ENCODE measurements at places on chromosomes 1 and 21.

DNA sequence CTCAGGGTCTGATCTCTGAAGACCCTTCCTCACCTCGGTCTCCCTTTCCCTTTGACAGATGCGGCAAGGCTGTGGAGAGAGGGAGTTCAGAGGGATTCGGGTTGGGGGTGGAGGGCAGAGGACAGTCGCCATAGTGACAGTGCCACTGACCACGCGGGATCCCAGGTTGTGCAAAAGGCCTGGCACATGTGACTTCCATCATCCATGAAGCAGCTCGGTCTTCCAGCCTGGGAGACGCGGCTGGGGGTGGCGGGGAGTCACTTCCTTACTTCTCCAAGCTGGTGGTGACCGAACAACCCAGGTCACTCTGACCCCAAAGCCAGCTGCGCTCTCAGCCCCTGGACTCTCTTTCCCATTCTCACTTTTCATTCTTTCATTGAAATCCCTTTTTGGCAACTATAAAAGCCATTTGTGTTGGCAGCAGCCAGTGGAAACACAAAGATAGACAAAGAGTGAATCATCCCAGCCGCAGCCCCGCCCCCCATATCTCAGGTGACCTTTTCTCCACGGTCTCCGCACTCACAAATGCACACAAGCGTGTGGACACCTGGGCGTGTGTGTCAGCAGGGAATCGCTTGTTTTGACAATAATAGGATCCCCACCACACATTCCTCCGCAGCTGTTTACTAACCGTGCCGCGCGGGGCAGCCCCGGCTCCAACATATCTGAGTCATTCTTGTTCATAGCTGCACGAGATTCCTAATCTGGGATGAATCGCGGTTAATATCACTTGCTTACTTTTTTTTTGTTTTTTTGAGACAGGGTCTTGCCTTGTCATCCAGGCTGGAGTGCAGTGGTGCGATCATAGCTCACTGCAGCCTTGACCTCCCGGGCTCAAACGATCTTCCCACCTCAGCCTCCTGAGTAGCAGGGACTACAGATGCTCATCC is 68.3 kb downstream of the DHRS3 start:
- peak; percentile 47 for DNase-seq

GRCh38 chr1:42368096-42368795 is 12.3 kb upstream of the RIMKLA start:
- no peak for DNase-seq

GRCh38 chr1:235317168-235317567 is 10.8 kb downstream of the ARID4B start:
- DNase-seq: no peak

DNA sequence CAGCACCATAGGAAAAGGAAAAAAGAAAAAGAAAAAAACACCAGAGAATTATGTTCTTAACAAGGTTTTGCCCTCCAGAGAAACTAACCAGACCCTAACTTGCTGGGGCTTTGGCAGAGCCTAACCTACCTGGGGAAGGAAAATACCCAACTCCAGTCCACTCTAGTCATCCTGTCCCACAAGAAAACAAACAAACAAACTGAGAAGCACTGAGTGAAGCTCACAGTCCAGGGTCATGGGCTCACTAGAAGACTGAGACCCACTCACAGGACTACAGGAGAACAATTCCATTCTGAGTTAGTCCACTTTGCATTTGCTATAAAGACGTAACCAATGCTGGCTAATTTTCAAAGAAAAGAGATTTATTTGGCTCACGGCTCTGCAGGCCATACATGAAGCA is 543.4 kb downstream of the SMYD3 start:
- no peak for DNase-seq

DNA sequence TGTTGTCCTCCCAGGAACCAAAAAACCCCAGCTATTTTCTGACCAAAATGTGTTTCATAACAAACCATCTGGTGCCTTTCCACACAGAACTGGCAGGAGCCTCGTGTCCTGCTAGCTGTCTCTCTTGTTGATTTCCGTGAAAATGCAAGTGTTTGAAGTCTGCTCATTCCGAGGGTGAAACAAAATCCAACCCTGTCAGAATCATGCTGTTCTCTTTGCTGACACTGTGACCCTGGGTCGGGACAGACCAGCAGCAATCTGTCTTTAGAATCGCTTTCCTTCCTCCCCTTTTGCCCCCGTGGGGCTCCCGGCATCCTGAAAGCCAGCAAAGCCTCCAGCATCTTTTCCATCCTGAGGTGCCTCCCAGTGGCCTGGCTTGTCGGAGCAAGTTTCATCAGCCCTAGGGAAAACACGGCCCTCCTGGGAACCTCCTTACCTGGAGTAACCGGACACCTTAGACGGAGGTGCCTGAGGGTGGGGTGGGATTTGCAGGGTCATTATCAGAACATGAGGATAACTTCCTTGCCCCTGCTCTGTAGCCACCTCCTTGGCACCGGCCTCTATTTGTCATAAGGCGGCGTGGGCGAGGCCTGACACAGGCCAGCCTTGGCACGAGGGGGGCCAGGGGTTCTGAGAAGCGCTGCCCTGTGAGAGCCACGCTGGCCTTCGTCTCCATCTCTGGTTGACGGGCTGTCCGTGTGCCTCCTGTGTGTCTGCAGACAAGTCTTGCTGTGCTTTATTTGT is 24.9 kb downstream of the LDLRAP1 start:
- peak; percentile 82 for DNase-seq

- DNase-seq: no peak
Observed at GRCh38 chr1:153563483-153563901, 2.2 kb downstream of the S100A2 start.

- DNase-seq: no peak
Observed at GRCh38 chr1:193260896-193261295, 74.5 kb upstream of the B3GALT2 start.

GRCh38 chr1:2311184-2312032 is 79.9 kb downstream of the MORN1 start:
- DNase-seq: peak; percentile 84

DNA sequence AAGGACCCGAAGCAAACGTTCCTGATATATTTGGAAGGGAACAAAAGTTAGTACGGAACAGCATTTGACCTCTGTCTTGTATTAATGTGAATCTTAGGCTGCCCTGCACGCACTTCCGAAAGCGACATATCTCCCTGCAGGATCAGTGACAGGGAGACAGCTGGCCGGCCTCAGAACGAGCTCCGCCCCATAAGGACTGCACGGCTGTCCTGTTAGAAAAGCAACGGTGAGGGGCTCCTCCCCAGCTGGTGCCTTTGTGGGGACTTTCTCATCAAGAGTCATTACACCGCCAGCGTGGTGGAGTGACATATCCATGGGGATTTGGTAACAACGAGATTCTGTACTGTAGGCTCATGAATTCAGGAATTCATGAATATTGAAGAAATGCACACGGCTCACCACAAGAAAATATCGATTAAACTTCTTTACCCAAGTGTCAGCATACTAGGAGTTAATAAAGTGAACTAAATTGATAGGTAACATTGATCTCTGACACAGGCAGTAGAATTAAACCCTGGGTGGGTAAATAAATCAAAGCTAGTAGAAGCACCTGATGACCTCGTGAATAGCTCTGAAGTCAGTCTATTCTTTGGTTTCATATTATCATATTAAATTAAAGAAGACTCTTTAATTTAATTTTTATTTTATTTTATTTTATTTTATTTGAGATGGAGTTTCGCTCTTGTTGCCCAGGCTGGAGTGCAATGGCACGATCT is 8.1 kb upstream of the GREM2 start:
- DNase-seq: no peak

DNA sequence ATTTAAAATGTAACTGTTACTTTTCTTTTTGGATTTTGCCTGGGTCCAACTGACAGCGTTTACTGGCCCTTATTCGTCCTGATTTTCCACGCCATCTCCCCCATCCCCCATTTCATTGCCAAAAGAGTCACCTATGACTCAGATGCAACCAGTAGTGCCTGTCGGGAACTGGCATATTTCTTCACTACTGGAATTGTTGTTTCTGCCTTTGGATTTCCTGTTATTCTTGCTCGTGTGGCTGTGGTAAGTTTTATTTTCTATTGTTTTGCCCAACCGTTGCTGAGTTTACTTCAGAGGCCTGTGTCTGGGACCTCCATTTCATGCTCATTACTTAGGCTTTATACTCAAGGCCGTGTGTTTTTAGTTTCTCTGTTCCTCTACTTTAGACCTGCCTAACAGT is 9.3 kb downstream of the LEPR start:
- DNase-seq: no peak

DNA sequence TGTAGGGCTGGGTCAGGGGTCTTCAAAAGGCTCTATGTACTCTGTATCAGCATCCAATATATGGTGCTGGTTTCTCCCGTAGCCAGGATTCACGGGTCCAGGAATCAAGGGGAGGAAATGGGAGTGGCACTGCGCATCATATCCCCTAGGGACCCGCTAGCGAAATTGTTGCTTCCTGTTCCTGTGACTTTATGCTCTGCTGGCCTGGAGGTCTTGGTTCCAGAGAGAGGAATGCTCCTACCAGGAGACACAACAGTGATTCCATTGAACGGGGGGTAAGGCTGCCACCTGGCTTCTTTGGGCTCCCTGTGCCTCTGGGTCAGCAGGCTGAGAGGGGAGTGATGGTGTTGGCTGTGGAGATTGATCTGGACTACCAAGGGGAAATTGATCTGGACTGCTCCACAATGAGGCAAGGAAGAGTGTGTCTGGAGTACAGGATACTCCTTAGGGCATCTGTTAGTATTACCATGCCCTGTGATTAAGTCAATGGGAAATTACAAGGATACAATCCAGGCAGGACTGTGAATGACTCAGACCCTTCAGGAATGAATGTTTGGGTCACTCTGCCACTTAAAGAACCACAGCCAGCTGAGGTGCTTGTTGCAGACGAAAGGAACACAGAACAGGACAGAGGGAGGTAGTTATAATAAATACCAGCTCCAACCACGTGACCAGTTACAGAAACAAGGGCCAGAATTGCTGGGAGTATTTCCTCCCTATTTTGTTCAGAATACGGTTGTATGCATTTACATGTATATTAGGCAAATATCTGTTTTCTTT is 10.2 kb downstream of the SPSB1 start:
- no peak for DNase-seq

- no peak for DNase-seq
Observed at GRCh38 chr1:1730870-1731269, 6.7 kb upstream of the CDK11A start.

DNA sequence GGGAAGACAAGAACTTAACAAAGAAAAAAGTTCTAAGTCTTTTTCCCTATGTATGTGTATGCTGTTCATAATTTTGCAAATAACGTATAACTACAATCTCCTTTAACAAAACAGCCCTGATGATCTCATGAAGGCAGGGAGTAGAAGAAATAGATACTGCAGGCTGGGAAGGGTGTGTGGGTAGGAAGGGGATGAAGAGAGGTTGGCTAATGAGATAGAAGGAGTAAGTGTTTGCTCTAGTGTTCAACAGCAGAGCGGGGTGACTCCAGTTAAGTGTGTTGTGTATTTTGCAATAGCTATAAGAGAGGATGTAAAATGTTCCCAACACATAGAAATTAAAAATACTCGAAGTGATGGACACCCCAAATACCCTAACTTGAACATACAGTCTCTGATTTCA is 20.1 kb downstream of the C1orf198 start:
- no peak for DNase-seq

- DNase-seq: peak; percentile 81
Observed at GRCh38 chr21:41777951-41778815, 11.3 kb upstream of the RIPK4 start.

GRCh38 chr1:14970799-14971141 is 182.8 kb upstream of the TMEM51 start:
- DNase-seq: no peak

GRCh38 chr1:84985365-84985764 is 11.5 kb downstream of the MCOLN2 start:
- no peak for DNase-seq

- DNase-seq: no peak
Observed at GRCh38 chr1:48205522-48205921, 17.0 kb upstream of the SLC5A9 start.

DNA sequence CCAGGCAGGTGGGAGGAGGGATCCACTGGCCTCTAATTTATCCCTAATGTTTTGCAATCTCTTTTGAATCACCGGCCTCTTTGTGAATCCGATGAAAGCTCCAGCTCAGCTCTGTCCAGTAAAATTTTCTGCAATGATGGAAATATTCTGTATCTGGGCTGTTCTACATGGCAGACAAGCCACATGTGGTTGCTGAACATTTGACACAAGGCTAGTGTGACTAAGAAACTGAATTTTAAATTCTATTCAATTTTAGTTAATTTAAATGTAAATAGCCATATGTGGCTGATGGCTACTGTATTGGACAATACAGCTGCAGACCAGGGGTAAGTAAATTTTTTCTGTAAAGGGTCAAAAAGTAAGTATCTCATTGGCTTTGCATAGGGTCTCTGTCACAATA is 135.1 kb downstream of the CSMD2 start:
- DNase-seq: no peak

- peak; percentile 9 for DNase-seq
Observed at GRCh38 chr1:190633488-190633887, 155.8 kb upstream of the BRINP3 start.

DNA sequence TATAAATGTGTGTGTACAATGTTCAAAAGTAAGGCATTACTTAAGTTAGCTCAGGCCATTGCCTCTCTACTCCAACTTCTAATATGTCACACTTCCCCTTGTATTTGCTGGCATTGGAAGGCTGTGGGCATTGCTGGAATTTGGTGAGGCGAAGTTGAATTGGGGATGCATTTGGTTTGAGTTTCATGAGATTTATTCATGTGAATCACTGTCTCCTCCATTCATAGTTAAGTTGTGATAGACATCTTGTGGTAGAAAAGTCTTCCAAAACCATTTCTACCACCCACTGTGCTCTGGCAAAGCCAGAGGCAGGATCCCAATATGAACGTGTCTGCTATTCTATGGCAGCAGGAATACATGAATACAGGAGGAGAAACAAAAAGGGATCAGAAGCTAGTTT is 397.8 kb upstream of the USP24 start:
- no peak for DNase-seq

DNA sequence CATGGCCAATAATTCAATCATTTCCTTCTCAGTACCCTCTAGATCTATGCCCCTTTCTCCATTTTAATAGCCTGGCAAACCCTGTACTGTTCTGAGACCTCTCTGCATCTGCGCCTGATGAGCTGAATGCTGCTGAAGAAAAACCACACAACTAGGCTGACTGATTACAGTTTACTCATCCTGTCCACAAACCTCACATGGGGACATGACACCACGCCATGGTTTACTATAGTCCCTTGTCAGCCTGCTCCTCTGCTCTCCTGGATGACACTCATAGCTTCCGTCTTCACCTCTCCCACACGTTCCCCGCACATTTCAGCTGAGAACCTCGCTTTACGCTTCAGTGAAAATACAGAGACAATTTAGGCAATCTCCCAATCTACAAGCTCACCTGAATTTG is 59.7 kb downstream of the DESI2 start:
- DNase-seq: no peak
